ENCODE measurements at places on chromosomes 4 and X. TPM values are rescaled to one million over a fixed set of nuclear protein-coding genes. Genes with fewer than 3 reads are reported as not detected.
A peak's percentile ranks its signal among the peaks of the same experiment; 100 is the strongest.

DNA sequence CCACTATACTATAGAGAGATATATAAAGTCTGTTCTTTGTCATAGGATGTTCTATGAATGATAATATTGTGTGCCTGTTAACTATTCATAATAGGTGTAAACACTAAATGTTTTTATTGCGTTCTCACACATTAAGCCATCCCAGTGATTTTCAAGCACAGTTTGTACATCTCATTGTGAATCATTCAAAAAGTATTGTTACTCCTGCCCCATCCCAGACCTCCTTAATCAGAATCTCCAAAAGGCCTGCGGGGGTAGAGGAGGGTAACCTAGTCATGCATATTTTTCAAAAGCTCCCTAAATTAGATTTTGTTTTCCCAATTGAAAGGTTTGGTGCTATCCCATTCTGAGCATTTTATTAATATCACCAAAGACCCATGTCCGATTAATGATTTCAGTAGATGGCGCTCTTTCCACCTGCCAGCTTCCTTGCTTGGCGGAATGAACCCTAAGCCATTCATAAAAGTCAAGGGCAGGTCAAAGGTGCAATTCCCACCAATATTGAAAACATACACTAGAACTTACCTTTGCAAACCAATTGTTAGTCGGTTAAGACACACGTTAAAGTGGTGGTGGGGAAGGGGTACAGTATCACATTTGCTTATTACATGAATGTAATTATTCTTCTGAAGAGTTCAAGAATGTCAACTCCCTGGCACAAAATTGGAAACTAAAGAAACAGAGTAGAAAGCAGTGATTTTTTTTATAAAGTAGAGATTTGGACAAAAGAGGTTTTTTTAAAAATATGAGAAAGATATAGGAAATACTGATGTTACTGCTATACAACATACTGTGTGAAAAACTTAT lies 5.8 kb upstream of the TET2 start:
- H3K4me3 ChIP-seq: no peak overlapping the region
- no peaks in the 10 kb centered on the region for H3K27me3 ChIP-seq
- no peaks in the 10 kb centered on the region for H3K36me3 ChIP-seq

- peaks cover 8% of the 10 kb centered on the region for H3K36me3 ChIP-seq
- H3K4me1 ChIP-seq: no peaks in the 10 kb centered on the region
- no peaks in the 10 kb centered on the region for H3K27me3 ChIP-seq
- no peak overlapping the region for H3K27ac ChIP-seq
- DNase-seq: no peak
- H3K4me3 ChIP-seq: no peak overlapping the region
Measured at GRCh38 chrX:24799078-24799477, 105.4 kb downstream of the POLA1 start.

DNA sequence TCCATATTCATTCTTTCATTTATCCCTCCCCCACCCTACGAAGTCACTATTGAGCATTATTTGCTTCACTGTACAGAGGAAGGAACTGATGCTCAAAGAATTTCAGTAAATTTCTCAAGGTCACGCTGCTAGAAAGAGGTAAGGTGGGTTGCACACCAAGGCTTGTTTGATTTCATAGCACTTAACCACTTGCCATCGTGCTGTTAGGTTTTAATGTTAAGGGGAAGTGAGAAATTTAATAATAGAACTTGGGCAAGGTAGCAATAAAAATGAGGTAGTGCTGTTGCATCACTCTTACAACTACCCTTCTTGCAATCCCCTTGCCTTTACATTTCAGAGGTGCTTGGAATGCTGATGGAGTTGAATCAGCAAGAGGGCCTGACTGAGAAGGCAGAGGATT lies 343.1 kb downstream of the MID1IP1 start:
- peaks cover 13% of the 10 kb centered on the region for H3K4me1 ChIP-seq
- DNase-seq: no peak
- H3K4me3 ChIP-seq: no peak overlapping the region
- H3K27ac ChIP-seq: no peak overlapping the region
- no peaks in the 10 kb centered on the region for H3K27me3 ChIP-seq

GRCh38 chr4:118850488-118851173 lies 14.7 kb upstream of the SEC24D start:
- peaks cover 3% of the 10 kb centered on the region for H3K27me3 ChIP-seq
- H3K4me1 ChIP-seq: peaks cover 27% of the 10 kb centered on the region
- H3K27ac ChIP-seq: peak overlapping the region; percentile 95
- H3K36me3 ChIP-seq: no peaks in the 10 kb centered on the region
- DNase-seq: no peak

DNA sequence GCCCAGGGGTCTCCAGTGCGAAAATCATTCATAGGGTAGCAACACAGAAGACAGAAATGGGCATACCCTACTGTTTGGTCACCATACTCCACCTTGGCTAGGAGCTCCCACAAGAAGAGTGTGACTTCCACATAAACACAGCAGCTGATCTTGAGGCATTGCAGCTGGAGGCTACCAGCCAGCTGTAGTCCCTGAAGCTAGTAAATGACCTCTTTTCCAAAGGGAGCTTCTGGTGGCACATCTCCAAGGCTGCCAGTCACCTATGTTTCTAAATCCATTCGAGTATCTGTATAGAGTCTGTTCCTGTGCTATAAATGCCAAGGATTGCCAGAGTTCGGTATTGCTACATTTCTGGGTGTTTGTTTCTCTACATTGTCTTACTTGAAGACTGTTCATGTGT lies 21.3 kb upstream of the PNPLA4 start:
- no peaks in the 10 kb centered on the region for H3K27me3 ChIP-seq
- H3K4me1 ChIP-seq: no peaks in the 10 kb centered on the region
- no peak overlapping the region for H3K4me3 ChIP-seq

- peak overlapping the region; percentile 43 for H3K27ac ChIP-seq
- H3K36me3 ChIP-seq: peaks cover 62% of the 10 kb centered on the region
- peak overlapping the region; percentile 50 for H3K4me3 ChIP-seq
- no peak for DNase-seq
- no peaks in the 10 kb centered on the region for H3K27me3 ChIP-seq
Measured at GRCh38 chr4:2745981-2746806, 9.9 kb downstream of the TNIP2 start.

DNA sequence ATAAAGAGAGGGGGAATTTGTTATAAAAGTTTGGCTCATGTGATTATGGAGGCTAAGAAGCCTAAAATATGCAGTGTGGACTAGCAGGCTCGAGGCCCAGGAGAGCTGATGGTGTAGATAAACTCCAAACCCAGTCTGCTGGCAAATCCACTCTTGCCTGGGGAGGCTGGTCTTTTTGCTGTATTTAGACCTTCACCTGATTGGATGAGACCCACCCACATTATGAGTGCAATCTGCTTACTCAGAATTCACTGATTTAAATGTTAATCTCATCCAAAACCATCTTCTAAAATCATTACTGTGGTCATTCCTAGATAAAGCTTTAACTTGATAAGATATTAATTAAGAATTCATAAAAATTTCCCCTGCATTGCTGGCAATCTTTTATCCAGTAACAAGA lies 473.2 kb downstream of the TMA16 start:
- H3K4me3 ChIP-seq: no peak overlapping the region
- H3K27ac ChIP-seq: no peak overlapping the region
- no peaks in the 10 kb centered on the region for H3K36me3 ChIP-seq
- no peaks in the 10 kb centered on the region for H3K27me3 ChIP-seq

DNA sequence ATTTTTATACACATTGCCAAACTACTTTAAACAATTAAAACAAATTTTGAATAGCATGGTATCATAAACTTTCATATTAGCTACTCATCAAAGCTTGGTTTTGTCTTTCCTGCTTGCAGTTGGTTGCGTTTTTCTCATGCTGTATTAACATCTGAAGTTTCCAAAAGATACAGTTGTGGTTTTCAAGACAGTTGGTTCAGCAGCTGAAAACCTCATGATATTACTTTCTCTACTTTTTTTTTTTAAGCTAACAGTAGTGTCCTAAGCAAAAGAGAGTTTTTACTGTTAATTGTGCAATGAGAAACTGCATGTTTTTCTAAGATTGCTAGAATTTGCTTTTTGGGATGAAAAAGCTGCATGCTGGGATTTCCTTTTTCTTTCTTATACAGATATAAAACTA lies 15.2 kb downstream of the RUFY3 start:
- H3K27me3 ChIP-seq: no peaks in the 10 kb centered on the region
- peak overlapping the region; percentile 71 for H3K27ac ChIP-seq
- peak overlapping the region; percentile 72 for H3K4me3 ChIP-seq
- peak; percentile 61 for DNase-seq
- H3K4me1 ChIP-seq: peaks cover 55% of the 10 kb centered on the region
- H3K36me3 ChIP-seq: no peaks in the 10 kb centered on the region

DNA sequence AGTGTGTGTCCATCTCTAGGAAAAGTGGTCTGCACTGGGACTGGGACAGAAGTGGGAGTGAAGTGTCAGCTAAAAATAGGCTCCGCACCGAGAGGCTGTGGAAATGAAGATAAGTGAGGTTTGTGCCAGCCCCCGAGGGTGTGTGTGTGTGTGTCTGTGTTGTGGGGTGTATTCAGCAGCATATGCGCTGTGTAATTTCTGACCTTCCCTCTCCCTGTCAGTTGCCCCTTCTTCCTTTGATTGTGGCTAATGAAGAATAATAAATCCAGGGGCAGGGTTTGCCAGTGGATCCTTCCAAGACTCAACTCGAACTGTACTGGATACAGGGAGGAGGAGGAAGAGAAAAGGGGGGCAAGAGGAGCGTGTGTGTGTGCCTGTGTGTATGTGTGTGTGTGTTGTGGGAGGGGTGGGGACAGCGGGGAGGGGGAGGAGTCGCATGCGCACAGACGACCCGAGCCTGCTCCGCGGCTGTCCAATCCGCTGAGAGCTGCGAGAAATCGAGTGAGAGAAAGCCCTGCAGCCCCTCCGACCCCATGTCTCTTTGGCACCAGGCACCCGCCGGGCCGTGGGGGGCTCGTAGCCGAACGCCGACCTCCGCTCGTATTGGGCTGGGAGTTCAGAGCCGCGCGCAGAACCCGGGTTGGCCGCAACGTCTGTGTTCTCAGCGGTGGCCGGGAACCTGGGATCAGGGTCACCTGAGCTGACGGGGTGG lies 916 bp upstream of the POU4F2 start:
- peaks cover 78% of the 10 kb centered on the region for H3K27me3 ChIP-seq
- no peak for DNase-seq
- H3K4me3 ChIP-seq: peak overlapping the region; percentile 65
- peaks cover 23% of the 10 kb centered on the region for H3K4me1 ChIP-seq

DNA sequence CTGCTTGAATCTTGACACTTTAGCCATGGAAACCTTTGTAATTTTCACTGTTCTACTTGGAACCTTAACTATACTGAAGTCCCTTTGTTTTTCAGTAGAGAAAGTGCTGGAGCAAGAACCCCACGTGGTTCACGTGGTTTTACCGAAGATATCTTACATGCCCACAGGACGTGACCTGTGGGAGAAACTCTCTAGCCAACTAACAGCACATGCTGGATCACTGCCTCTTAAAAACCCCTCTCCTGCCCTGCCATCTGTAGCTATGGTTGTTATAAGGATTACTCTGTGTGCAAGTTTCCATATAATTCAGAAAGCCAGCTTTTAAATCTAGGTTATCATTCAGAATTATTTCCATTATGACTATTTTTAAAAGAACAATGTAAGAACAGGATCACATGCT lies 30.2 kb downstream of the SPANXD start:
- no peaks in the 10 kb centered on the region for H3K36me3 ChIP-seq
- no peaks in the 10 kb centered on the region for H3K27me3 ChIP-seq
- no peak for DNase-seq

GRCh38 chr4:184280591-184281071 lies 63.0 kb upstream of the ENPP6 start:
- H3K27me3 ChIP-seq: no peaks in the 10 kb centered on the region
- peaks cover 39% of the 10 kb centered on the region for H3K4me1 ChIP-seq
- no peak overlapping the region for H3K27ac ChIP-seq
- DNase-seq: peak; percentile 11
- no peak overlapping the region for H3K4me3 ChIP-seq
- no peaks in the 10 kb centered on the region for H3K36me3 ChIP-seq

DNA sequence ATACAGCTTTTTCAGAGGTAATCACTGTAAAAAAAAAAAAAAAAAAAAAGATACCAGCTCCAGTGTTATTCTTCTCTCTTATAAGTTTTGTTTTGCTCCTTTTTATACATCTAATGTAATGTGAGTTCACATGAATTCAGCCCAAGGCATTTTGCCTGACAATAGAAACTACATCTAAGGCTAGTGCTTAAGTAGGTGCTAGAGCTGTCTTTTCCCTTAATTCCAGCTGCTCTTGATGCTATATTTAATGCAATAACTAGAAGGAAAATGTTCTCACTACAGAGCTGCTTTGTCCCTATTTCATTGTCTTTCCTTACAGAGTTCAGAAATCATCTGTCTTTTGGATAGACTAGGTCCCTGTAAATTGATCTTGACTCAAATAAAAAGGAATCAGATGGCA lies 150.1 kb downstream of the NAA11 start:
- no peaks in the 10 kb centered on the region for H3K4me1 ChIP-seq
- H3K36me3 ChIP-seq: no peaks in the 10 kb centered on the region
- no peak overlapping the region for H3K27ac ChIP-seq
- DNase-seq: no peak
- no peak overlapping the region for H3K4me3 ChIP-seq

DNA sequence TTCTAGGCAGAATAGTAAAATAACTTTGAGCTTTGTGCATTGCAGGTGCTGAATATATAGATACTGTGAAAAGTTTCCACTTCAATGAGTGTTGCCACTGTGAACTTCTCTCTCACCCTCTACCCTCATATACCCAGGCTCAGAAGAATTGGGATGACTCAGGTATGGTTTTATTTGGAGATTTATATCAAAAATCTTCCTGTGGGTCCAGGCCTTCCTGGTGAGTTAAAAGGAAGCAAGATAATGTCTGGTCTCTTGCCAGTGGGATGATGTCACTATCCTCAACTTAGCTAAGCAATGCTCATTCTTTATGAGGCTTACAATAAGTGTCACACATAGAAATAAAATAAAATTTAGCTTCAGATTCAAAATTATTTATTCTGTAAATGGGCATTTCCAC lies 153.3 kb upstream of the TENT5D start:
- H3K36me3 ChIP-seq: no peaks in the 10 kb centered on the region
- no peaks in the 10 kb centered on the region for H3K4me1 ChIP-seq
- H3K27ac ChIP-seq: no peak overlapping the region

GRCh38 chrX:53716328-53717088 lies 30.0 kb upstream of the HUWE1 start:
- no peaks in the 10 kb centered on the region for H3K36me3 ChIP-seq
- no peaks in the 10 kb centered on the region for H3K27me3 ChIP-seq
- H3K27ac ChIP-seq: peak overlapping the region; percentile 95

DNA sequence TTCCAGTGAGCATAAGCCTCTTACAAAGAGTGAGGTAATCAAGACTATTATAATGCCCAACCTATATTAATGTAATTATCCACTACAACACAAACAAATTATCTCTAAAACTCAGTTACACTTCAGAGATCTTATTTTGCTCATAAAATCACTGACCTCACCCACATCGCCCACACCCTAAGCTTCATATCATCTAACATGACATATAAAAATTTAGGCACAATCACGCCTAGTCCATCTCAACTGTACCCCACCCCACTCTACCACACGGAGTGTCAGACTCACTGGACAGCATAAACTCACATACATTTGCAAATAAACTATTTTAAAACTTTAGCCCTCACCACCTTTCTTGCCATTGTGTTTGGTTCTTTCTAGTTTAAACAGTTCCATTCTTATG lies 252.4 kb downstream of the PCDH7 start:
- DNase-seq: no peak
- H3K27me3 ChIP-seq: no peaks in the 10 kb centered on the region
- H3K27ac ChIP-seq: no peak overlapping the region

USP26 gene
- not detected for polyA plus RNA-seq

SOWAHD gene
- polyA plus RNA-seq: 0.47 TPM

PGAM4 gene
- not detected for polyA plus RNA-seq

P2RY4 gene
- not detected for polyA plus RNA-seq

EIF1AX gene
- 126 TPM for polyA plus RNA-seq

MBNL3 gene
- 33.7 TPM for polyA plus RNA-seq

CXCL1 gene
- not detected for polyA plus RNA-seq

RBM46 gene
- not detected for polyA plus RNA-seq
